ENCODE measurements at places on chromosomes 12 and 14. TPM values are rescaled to one million over a fixed set of nuclear protein-coding genes. Genes with fewer than 3 reads are reported as not detected.

The ITGB7 gene
- total RNA-seq = 266 TPM

The EMC9 gene
- total RNA-seq = 28.3 TPM

The MBD6 gene
- total RNA-seq = 66.8 TPM

The ARHGEF40 gene
- total RNA-seq = not detected

The CMA1 gene
- total RNA-seq = not detected

The KCNK10 gene
- total RNA-seq = not detected

The TULP3 gene
- 7.9 TPM for total RNA-seq

The KRT77 gene
- total RNA-seq = not detected

The SLC2A3 gene
- total RNA-seq = 226 TPM

The ERP27 gene
- total RNA-seq = 2.3 TPM

The HSPB8 gene
- total RNA-seq = not detected

The KRT3 gene
- 0.08 TPM for total RNA-seq

The TNS2 gene
- total RNA-seq = 3.1 TPM

The TAS2R30 gene
- 4.5 TPM for total RNA-seq

The RDH5 gene
- total RNA-seq = 4.2 TPM

The BCL11B gene
- total RNA-seq = 43.5 TPM

The NRXN3 gene
- not detected for total RNA-seq

The GNS gene
- total RNA-seq = 20.6 TPM

The SPATS2 gene
- 12.0 TPM for total RNA-seq

The TEX52 gene
- total RNA-seq = 0.17 TPM

The C12orf50 gene
- 0.07 TPM for total RNA-seq

The DIO2 gene
- not detected for total RNA-seq

The AQP2 gene
- not detected for total RNA-seq

The EFS gene
- not detected for total RNA-seq

The KRT83 gene
- total RNA-seq = not detected

Data from activated T-helper 1 cell treated with anti-CD3 and anti-CD28 coated beads, Interleukin-12 subunit alpha, Interleukin-12 subunit beta, Interleukin-2, Interleukin-4 antibody, amounts not matched to agents 30 ng/mL and 10 ng/mL and 1 ng/mL, durations not matched to agents 14 hours and 24 hours and 36 hours (primary cell).